ENCODE measurements at places on chromosomes 13 and 19.

DNA sequence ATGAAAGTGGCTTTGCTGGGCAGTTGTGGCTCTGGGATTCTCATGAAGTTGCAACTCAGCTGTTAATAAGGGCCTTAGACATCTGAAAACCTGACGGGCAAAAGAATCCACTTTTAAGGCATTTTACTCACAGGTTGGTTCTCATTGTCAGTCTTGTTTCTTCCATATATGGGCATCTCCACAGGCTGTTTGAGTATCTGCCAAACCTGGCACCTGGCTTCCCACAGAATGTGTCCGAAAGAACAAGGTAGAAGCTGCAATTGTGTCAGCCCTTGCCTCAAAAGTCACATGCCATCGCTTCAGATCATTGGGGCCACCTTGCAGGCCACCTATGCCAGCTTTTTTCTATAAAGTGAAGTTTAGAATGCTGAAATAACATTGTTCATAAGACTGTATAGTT is 102.4 kb downstream of the KCTD12 start:
- no peak for DNase-seq

- DNase-seq = no peak
Observed at GRCh38 chr19:52786078-52786463, 520 bp downstream of the ZNF600 start.

DNA sequence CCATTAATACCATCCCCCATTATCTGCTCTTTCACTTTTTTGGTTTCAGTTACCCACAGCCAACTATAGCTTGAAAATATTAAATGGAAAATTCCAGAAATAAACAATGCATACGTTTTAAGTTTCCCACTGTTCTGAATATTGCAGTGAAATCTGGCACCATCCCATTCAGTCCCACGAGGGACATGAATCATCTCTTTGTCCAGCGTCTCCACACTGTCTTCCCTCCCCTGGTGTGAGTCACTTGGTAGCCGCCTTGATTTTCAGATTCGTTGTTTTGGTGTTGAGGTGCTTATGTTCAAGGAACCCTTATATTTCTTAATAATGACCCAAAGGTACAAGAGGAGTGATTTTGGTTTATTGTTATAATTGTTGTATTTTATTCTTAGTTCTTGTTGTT is 246.1 kb downstream of the DCT start:
- no peak for DNase-seq

GRCh38 chr19:41930926-41931592 is 2.8 kb upstream of the ERFL start:
- no peak for DNase-seq

DNA sequence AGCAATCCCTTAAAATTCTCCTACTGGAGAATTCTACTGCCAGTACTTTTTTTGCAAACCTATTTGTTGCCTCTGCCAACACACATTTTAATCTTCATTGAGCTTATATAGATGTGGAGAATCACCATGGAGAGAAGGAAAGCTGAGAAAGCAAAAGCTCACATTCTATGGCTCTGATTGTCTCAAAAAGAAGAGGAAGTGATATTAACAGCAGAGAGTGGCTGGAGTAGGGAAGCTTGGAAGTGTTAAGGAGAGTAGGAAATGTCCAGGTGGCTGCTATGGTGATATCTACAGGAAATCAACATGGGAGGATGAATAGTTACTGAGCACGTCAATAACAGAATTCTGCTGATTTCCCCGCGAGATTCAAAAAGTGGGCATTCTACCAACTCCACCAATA is 78.8 kb upstream of the TDRD3 start:
- no peak for DNase-seq

- DNase-seq = no peak
Observed at GRCh38 chr13:65914716-65915115, 1315.4 kb downstream of the PCDH9 start.

DNA sequence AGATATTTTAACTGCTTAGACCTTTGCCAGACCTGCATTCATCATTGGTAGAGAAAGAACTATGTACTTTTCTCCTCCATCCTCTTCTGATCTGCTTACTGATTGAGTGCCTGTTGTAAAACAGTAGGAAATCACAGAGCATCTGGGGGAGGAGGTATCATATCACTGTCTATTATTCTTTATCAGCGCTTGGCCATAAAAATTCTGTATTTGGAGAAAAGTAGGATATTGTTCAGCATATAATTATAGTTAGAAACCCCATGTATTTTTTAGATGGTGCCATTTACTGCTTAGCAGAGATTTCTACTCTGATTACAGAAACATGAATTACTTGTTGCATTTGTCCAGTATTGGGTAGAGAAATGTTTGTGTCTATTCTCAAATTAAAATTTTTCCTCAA is 62.4 kb downstream of the URI1 start:
- DNase-seq = no peak

GRCh38 chr13:50377726-50378270 is 362.6 kb downstream of the KCNRG start:
- DNase-seq = no peak

GRCh38 chr13:79880818-79881217 is 399.9 kb downstream of the NDFIP2 start:
- no peak for DNase-seq

- DNase-seq = no peak
Observed at GRCh38 chr13:32075170-32075851, 43.7 kb downstream of the FRY start.

GRCh38 chr13:97324115-97324514 is 102.0 kb downstream of the MBNL2 start:
- DNase-seq = no peak

- DNase-seq = no peak
Observed at GRCh38 chr13:110392510-110393240, 85.6 kb downstream of the COL4A2 start.

DNA sequence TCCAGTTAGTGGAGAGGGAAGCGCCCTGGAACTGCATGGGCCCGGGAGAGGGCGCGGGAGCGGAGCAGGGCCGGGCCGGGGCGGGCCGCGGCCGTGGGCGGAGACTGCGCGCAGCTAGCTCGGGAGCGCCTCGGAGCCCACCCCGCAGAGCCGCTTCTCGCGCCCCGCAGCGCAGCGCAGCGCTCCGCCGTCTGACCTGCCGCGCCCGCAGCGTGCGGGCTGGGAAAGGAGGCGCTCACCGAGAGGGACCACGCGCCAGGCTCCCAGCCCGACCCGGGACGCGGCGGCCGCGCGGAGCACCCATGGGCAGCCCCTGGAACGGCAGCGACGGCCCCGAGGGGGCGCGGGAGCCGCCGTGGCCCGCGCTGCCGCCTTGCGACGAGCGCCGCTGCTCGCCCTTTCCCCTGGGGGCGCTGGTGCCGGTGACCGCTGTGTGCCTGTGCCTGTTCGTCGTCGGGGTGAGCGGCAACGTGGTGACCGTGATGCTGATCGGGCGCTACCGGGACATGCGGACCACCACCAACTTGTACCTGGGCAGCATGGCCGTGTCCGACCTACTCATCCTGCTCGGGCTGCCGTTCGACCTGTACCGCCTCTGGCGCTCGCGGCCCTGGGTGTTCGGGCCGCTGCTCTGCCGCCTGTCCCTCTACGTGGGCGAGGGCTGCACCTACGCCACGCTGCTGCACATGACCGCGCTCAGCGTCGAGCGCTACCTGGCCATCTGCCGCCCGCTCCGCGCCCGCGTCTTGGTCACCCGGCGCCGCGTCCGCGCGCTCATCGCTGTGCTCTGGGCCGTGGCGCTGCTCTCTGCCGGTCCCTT is at the start of gene MLNR:
TSS of gene MLNR (plus strand) at position 303 of the 820 bp plus-strand sequence. CDS start at position 303, 0 bp downstream.
- DNase-seq = peak; percentile 25

DNA sequence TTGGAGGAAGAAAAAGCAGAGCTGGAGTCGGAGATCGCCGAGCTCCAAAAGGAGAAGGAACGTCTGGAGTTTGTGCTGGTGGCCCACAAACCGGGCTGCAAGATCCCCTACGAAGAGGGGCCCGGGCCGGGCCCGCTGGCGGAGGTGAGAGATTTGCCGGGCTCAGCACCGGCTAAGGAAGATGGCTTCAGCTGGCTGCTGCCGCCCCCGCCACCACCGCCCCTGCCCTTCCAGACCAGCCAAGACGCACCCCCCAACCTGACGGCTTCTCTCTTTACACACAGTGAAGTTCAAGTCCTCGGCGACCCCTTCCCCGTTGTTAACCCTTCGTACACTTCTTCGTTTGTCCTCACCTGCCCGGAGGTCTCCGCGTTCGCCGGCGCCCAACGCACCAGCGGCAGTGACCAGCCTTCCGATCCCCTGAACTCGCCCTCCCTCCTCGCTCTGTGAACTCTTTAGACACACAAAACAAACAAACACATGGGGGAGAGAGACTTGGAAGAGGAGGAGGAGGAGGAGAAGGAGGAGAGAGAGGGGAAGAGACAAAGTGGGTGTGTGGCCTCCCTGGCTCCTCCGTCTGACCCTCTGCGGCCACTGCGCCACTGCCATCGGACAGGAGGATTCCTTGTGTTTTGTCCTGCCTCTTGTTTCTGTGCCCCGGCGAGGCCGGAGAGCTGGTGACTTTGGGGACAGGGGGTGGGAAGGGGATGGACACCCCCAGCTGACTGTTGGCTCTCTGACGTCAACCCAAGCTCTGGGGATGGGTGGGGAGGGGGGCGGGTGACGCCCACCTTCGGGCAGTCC is 5.0 kb downstream of the FOSB start:
- peak; percentile 43 for DNase-seq

- no peak for DNase-seq
Observed at GRCh38 chr19:1261538-1261797, 7.7 kb upstream of the CIRBP start.
